ENCODE measurements at places on chromosomes 5 and 9. TPM values are rescaled to one million over a fixed set of nuclear protein-coding genes. Genes with fewer than 3 reads are reported as not detected.

RALGPS1 gene
- total RNA-seq = 23.8 TPM

SCGB3A1 gene
- total RNA-seq = not detected

TIFAB gene
- total RNA-seq = not detected

CD72 gene
- 4.9 TPM for total RNA-seq

Data from glutamatergic neuron (in vitro differentiated cells).